ENCODE measurements at places on chromosomes 4 and X.

DNA sequence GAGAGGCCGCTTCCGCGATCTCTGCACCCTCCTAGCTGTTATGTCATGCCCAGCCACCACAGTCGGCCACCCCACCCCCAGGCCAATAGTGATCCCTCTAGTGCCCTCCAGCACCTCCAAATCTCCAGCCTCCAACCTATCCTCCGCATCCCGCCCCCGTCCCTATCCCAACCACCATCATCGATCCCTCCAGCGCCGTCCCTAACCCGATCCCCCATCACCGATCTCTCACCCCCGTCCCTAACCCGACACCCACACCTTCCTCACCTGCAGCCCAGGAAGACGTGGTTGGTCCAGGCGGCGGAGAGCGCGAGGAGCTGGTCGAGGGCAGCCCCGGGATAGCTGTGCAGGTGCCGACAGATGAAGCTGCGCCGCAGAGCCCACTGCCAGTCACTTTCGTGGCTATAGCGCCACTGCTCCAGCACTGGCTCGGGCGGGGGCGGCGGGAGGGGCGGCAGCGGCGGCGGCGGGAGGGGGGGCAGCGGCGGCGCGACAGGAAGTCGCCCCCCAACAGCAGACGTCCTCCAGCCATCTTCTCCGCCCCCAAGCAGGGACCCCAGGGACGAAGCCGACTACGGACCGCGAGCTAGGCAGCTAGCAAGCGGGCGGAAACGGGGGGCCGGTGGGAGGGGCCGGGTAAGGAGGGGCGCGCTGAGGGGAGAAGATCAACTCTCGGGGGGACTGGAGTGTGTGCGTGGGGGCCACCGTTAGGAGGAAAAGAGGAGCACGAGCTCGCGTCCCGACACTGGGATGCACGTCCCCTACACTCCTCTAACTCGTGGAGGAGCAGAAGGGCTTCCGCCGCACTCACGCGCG is 552 bp downstream of the NKRF start:
- DNase-seq, result peak; percentile 0

- DNase-seq, result no peak
Measured at GRCh38 chrX:47098338-47099094, 20.3 kb downstream of the RGN start.

DNA sequence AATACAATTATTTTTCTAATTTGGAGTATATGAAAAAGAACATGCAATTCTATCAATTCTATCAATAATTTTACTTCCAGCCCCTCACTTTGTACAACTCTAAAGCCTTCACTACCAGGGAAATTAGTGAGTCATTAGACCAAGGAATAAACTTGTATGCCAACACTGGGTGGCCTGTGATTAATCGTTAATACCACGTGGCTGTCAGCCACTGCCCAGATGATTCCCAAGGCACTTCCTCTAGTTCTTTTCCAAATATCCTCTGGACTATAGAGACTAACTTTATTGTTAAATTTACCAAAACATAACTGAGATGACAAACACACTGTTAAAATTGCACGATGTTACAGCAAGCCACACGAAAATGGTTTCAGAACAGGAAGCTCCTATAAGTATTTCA is 45.7 kb downstream of the MID1 start:
- no peak for DNase-seq

- no peak for DNase-seq
Measured at GRCh38 chrX:135984791-135985156, 461 bp upstream of the SLC9A6 start.

- DNase-seq, result no peak
Measured at GRCh38 chr4:114512595-114513295, 85.9 kb upstream of the UGT8 start.

- no peak for DNase-seq
Measured at GRCh38 chr4:53748328-53748772, 157.1 kb upstream of the LNX1 start.

- DNase-seq, result no peak
Measured at GRCh38 chrX:78375894-78376293, 48.5 kb upstream of the CYSLTR1 start.

GRCh38 chr4:110854021-110854678 is 231.3 kb upstream of the PITX2 start:
- DNase-seq, result peak; percentile 52

- DNase-seq, result no peak
Measured at GRCh38 chrX:104288961-104289360, 34.2 kb upstream of the ESX1 start.

DNA sequence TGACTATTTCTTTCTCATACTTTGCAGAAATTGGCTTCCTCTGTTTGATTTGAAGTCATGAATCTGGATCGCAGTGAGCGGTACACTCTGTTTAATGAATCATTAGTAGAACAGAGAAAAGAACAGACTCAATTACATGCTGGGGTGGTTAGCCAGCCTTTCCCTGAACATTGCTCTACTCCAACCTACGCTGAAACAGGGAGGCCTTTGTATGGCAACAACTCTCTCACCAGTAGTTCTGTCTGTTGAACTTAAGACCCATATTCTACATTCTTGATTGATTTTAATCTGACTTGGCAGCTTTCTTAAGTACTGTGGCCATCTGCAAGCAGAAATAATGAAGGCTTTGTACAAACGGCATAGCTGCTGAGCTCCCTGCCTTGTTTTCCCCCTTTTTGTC is 19.0 kb upstream of the AP1S2 start:
- DNase-seq, result no peak

- DNase-seq, result no peak
Measured at GRCh38 chr4:2494992-2495391, 26.1 kb downstream of the RNF4 start.

GRCh38 chr4:26173619-26174018 is 147.2 kb upstream of the RBPJ start:
- DNase-seq, result no peak

DNA sequence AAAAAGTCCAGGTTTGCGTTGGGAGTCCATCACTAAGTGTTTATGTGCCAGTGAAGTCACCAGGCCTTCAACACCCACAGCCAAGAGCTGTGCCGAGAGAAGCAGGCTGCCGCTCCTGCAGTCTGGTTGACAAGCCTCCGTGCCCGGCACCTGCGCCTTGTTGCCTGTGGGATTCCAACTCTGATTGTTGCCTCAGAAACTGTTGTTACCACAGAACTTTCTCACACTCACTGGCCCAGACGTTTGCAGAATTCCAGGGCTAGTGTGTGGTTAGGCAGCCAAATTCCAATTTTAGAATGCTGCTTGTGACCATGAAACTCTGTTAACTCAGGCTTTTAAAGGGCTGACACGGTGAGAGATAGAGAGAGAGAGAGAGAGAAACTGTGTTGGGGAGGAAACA is 119.5 kb upstream of the LIMCH1 start:
- no peak for DNase-seq

GRCh38 chr4:90990284-90990683 is 863.1 kb downstream of the CCSER1 start:
- DNase-seq, result no peak

DNA sequence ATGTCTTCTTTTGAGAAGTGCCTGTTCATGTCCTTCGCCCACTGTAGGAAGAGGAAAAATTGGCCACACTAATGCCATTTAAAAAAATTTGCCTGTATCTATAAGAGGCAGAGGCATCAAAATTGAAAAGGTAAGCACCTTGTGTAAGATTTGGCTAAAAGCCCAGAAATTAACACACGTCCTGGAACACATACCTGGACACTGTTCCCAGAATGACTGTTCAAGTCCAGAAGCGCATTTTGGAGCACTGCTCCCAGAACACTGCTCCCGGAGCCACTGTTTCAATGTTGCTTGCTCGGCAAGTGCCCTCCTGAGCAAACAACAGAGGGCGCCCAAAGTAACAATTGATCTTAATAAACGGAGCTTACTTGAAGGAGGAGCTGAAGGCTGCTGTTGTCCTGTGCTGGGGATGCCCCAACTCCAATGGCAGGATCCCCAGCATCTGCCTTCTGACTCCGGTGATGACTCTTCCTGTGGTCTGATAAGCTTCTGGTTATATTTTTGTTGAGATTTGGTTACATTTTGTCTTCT is 1958.6 kb downstream of the C4orf33 start:
- no peak for DNase-seq

DNA sequence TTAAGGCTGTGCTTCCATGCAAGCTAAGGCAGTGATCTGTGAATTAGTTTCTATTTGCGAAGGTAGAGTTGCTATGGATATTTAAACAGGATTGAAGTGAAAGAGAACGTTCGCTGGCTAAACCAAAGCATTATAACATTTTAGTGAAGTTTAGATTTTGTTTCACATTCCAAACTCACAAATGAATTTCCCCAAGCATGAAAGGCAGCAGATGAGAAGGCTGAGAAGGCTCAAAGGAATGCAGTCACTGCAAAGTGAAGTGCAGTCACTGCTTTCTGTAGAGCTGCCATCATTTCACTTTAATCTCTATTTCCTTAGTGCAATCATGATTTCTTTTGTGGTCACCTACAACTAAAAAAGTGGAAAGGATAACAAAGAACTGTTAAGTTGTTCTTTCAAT is 334.7 kb upstream of the NR3C2 start:
- DNase-seq, result no peak

- DNase-seq, result no peak
Measured at GRCh38 chrX:46184749-46185148, 360.5 kb downstream of the ZNF674 start.

DNA sequence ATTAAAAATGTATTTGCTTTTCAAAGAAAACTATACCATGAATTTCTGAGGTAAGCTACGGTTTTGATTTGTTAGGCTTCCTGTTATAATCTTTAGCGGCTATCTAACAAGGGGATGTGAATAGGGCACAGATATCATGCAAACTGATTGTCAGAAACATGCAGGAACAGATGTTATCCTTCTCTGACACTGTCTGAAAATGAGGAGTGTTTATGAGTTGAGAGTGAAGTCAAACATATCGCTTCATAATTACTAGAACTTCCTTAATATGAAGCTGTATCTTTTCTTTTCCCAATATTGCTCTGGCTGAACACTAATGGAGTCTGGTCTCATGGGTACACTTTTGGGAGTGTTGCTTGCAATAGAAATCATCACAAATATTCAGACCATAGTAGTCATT is 16.3 kb upstream of the SULT1B1 start:
- no peak for DNase-seq
